ENCODE measurements at places on chromosomes 2 and 18. TPM values are rescaled to one million over a fixed set of nuclear protein-coding genes. Genes with fewer than 3 reads are reported as not detected.

CFC1 gene
- not detected for total RNA-seq

OXER1 gene
- total RNA-seq = 0.58 TPM

IL1R2 gene
- total RNA-seq = 5.4 TPM

- no peak for DNase-seq
Measured at GRCh38 chr18:74501386-74501785, 5.2 kb downstream of the CNDP2 start.

DNA sequence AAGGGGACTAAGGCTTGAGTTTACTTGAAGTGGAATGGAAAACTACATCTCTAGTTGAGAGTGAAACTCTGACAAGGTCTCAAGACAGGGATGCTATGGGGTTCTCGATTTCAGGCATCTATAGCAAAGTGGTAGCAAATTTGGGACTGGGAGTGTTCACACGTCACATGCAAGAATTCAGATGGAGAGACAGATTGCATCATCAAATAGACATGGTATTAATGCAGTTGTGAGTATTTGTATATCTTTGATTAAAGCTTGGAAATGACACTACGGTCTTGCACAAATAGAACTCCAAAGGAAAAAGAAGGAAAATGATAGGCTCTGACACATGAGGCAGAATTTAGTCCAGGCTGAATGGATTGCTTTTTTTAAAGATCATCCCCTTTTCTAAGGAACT lies 1061.6 kb upstream of the FANCL start:
- no peak for DNase-seq

TPO gene
- total RNA-seq = 18.4 TPM

Measured in esophagus muscularis mucosa (tissue), 4 donors.